T-helper 22 cell (primary cell): ENCODE measurements at places on chromosomes 2 and 18.
A peak's percentile ranks its signal among the peaks of the same experiment; 100 is the strongest.

- no peak for DNase-seq
These were observed 100.0 kb upstream of the PIEZO2 start for GRCh38 chr18:11249391-11249790.

GRCh38 chr2:22499082-22499839 lies 885.7 kb upstream of the KLHL29 start:
- no peak for DNase-seq

- DNase-seq, result no peak
These were observed 20.1 kb upstream of the LTBP1 start for GRCh38 chr2:32926708-32927084.

GRCh38 chr2:230958820-230959756 lies 34.0 kb upstream of the GPR55 start:
- no peak for DNase-seq

GRCh38 chr18:35376742-35377695 lies at the start of gene ZNF396:
Gene ZNF396 (minus strand): TSS chr18:35377337. CDS start chr18:35374292, 3,045 bp downstream.
- peak; percentile 40 for DNase-seq

- DNase-seq, result no peak
These were observed 88.4 kb downstream of the ALPK2 start for GRCh38 chr18:58540381-58540943.

DNA sequence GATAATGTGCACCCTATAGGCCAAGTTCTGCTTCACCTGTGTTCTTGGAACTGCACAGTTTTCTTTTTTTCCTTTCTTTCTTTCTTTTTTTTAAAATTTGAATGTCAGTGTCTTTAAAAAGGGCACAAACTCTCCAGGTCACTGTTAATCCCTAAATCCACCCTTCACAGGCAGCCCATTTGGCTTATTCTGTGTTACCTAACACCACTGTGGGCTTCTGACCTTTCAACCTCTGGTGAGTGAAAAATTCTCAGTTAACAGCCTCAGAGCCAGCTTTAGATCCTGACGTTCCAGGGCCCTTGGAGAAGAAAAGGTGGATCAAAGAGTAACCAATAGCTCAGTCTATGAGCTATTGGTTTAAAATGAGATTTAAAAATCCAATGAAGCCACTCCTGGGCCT lies 6.8 kb upstream of the CETN1 start:
- DNase-seq, result no peak

DNA sequence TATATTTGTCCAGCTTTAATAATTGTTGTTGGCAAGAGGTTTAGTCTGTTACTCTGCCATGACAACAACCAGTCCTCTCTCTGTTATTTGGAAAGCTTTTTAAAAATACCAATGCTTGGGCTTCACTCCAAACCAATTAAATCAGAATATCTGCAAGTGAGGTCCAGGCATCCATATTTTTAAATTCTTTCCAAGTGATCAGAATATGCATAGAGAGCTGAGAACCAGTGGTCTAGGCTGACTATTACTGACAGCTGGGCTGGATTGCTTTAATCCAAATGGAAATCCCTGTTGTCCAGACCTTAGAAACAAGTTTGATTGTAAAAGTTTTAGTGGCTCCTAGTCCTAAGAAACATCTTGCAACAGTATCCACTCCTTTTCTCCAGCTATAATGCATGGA lies 1059.7 kb upstream of the ACVR2A start:
- no peak for DNase-seq

DNA sequence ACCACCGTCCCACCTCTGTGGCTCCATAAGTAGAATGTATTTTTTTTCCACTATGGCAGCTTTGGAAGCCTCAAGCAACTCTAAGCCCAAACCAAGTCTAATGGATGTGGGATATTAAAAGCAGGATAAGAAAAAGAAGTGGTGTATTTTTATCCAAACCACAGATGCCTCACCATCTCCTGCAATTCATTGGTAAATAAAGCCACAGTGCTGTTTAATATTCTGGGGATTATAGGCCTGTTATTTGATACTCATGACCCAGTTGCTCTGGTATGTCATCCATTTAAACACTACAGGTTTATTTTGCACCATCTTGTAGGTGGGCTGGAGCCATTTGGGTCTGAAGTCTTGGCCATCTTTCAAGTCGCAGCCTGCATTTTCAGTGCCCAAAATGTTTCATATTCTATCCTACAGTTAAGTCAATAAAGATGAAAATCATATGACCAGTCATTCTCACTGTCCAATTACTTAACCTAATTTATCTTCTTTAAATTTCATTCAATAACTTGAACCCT lies 279.5 kb upstream of the EPHA4 start:
- no peak for DNase-seq

DNA sequence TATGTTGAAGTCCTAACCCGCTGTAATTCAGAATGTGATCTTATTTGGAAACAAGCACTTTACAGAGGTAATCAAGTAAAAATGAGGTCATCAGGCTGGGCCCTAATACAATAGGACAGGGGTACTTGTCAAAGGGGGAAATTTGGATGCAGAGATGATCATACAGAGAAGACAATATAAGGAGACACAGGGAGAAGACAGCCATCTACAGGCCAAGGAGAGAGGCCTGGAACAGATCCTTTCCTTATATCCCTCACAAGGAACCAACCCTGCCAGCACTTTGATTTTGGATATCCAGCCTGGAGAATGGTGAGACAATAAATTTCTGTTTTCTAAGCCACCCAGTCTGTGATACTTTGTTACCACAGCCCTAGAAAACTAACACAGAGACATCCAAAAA lies 104.3 kb downstream of the METTL4 start:
- no peak for DNase-seq

GRCh38 chr2:79200762-79201161 lies 41.2 kb upstream of the REG3A start:
- no peak for DNase-seq

DNA sequence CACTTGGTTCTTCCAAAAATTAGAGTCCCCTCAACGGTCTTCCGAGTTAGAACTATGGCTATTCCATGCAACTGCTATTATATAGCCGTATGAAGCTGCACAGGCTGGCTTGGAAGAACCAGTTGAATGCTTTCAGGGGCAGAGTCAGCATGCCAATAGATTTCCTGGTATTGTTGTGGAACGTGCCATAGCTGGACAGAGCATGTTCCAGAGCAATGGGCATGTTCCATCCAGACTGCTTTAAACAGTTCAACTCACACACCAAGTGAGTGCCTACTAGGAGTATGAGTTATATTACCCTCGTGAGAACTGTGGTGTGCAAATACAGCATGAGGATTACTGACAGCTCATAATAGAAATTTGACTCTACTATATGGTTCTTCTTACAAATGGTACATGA lies 682.0 kb downstream of the SATB2 start:
- no peak for DNase-seq

GRCh38 chr2:73373344-73373743 lies 12.3 kb upstream of the ALMS1 start:
- DNase-seq, result no peak

GRCh38 chr2:146623771-146624170 lies 1221.1 kb upstream of the ACVR2A start:
- no peak for DNase-seq

GRCh38 chr18:59005262-59005661 lies 134.4 kb upstream of the SEC11C start:
- no peak for DNase-seq

DNA sequence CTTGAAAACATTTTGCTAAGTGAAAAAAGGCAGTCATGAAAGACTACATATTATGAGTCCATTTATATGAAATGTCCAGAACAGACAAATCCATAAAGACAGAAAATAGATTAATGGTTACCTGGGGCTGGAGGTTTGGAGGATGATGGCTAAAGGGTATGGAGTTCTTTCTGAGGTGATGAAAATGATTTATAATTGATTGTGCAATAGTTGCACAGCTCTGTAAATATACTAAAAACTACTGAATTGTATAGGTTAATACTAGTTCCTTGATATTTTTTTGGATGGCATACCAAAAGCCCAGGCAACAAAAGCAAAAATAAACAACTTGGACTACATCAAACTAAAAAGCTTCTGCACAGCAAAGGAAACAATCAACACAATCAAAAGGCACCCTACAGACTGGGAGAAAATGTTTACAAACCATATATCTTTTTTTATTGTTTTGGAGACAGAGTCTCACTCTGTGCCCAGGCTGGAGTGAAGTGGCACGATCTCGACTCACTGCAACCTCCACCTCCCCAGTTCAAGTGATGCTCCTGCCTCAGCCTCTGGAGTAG lies 21.5 kb downstream of the SOS1 start:
- no peak for DNase-seq

DNA sequence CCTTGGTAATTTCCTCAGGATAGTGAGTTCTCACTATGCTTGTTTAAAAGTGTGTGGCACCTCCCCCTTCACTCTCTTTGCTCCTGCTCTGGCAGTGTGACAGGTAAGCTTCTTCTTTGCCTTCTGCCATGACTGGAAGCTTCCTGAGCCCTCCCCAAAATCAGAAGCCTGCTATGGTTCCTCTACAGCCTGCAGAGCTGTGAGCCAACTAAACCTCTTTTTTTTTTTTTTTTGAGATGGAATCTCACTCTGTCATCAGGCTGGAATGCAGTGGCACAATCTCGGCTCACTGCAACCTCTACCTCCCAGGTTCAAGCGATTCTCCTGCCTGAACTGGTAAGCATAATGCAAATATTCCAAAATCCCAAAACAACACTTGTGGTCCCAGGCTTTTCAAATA lies 80.0 kb downstream of the SOWAHC start:
- no peak for DNase-seq

DNA sequence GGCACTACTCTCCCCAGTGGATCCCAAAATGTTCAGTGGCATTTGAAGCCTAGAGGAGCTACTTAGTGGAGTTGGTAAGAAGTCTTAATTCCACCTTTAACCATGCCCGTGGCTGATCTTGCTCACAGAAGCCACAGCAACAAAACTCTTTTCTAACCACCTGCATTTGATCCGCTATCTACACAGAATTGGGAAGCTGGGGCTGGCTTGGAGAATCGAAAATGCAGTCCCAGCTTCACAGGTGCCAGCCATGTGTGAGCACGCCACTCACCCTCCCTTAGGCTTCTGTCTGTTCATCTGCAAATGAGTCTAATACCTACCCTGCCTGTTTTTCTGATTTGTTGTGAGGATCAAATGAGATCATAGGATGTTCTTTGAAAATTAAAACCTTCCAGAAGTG lies 182.6 kb downstream of the BCL11A start:
- DNase-seq, result no peak

GRCh38 chr2:15145046-15145817 lies 415.9 kb downstream of the NBAS start:
- no peak for DNase-seq

DNA sequence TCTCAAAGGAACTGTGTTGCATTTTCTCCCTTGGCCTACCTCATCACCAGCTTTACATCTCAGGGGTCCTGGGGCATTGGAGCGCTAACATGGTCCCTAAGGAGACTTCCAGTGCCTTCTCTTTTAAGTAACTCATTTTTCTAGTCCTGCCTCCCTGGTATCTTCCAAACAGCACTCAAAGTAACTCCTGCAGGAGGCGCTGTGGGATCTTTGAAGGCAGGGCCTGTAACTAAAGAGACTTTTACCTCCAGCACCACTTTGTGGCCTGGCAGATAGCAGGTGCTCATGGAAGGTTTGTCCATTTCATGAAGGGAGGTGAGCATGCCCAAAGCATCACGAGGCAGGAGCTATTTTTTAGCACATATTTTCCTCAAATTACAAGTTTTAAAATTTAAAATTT lies 411.0 kb upstream of the GYPC start:
- no peak for DNase-seq

GRCh38 chr2:37322368-37322767 lies 2.3 kb downstream of the PRKD3 start:
- DNase-seq, result no peak

DNA sequence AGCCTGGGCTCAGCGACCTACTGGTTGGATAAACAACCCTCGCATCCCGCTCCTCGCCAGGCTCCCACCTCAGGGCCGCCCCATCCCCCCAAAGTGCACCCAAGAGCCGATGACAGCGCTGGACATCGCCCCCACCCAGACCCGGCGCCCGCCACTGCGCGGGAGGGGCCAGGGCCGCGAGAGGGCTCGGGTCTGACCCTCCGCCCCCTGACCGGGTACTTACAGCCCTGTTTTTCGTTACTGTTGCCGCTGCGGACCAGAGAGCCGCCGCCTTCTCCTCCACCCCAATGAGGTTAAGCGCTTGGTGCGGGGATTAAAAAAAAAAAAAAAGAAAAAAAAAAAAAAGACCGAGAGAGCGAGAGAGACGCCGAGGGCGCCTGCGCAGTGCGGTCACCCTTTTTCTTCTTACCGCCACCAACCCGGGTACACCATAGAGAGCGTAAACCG lies at the start of gene CLASP1:
Gene CLASP1 (minus strand): TSS at position 314 of the 447 bp plus-strand sequence. CDS start 43,567 bp downstream, outside the sequence.
- no peak for DNase-seq
